ENCODE measurements at places on chromosomes 1 and 21.

GRCh38 chr1:199851439-199852140, 175.9 kb upstream of the NR5A2 start:
- no peak for DNase-seq

DNA sequence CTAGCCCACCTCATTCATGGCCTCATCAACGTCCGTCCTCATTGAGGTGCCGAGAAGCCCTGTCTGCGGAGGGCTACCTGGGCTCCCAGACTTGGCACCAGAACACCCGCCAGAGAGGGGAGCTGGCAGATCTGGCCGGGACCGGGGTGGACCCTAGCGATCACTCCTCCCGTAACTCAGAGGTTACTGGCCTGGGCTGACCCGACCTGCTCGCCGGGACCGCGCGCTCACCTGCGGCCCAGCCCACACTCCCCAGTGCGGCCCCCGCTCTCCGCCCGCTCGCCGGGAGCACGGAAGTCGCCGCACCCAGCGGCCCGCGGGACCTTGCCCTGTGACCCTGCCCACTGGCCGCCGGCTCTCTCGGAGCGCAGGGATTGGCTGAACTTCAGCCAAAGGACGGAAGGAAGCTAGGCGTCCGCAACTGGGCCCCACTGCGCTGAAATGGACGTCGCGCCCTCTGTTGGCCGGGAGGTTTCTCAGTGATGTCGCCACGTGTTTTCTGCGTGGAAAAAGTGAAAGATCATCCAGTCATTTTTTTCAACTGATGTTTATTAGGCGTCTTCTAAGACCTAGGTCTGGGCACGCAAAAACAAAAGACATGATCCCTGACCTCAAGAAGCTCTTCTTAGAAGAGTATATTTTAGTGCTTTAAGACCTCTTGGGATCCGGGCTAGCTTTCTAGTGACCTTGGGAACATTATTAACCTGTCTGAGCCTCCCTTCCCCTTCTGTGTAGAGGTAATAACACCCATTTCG, at the start of gene SMIM12:
Gene SMIM12, minus strand, starts transcription at position 304 of the 755 bp plus-strand sequence. CDS start 3,772 bp downstream, outside the sequence.
- DNase-seq: peak; percentile 79

DNA sequence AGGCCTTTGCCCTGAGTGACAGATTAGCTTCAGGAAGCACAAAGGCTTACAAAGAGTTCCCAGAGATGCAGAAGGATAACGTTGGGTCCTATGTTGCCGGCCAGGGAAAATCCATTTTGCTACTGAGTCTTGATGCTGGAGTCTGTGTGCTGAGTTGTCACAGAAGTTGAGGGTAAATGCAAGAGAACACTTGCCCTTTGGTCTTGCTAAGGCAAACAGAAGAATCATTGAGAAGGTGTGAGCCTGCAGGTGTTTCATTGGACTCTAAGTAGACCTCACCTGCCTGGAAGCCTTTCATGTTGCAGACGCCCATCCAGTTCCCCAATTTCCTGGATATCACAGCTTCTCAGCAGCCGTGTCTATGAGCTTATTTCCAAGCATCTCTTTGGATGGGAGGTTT, 105.2 kb downstream of the PCP4 start:
- DNase-seq: no peak

GRCh38 chr1:198798923-198799386, 160.1 kb downstream of the PTPRC start:
- DNase-seq: no peak

DNA sequence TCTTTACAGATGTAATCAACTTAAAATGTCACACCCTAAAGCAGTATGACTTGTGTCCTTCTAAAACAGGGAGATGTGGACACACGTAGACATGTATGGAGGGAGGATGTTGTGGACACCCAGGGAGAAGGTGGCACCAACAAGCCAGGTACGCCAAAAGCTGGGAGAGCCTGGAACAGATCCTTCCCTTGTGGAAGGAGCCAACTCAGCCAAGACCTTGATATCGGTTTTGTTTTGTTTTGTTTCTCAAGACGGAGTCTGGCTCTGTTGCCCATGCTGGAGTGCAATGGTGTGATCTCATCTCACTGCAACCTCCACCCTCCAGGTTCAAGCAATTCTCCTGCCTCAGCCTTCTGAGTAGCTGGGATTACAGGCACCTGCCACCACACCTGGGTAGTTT, 45.6 kb downstream of the CHAF1B start:
- no peak for DNase-seq

DNA sequence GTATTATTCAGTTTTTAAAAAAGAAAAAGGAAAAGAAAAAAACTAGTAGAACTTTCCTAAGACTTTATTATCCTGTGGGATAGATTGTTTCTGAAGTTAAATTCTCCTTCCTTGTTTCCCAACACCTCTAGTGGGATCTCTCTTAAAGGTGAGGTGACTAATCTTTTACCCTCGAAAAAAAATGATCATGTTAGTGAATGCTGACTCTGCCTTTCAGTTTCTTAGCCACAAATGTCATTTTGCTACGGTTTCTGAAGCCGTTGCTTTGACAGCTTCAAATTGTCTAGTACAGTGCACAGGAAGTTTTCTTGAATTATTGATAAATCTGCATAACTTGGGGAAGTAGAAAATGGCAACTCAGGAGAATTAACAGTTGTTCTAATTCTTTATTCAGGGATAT, 13.0 kb upstream of the NEK7 start:
- DNase-seq: no peak

DNA sequence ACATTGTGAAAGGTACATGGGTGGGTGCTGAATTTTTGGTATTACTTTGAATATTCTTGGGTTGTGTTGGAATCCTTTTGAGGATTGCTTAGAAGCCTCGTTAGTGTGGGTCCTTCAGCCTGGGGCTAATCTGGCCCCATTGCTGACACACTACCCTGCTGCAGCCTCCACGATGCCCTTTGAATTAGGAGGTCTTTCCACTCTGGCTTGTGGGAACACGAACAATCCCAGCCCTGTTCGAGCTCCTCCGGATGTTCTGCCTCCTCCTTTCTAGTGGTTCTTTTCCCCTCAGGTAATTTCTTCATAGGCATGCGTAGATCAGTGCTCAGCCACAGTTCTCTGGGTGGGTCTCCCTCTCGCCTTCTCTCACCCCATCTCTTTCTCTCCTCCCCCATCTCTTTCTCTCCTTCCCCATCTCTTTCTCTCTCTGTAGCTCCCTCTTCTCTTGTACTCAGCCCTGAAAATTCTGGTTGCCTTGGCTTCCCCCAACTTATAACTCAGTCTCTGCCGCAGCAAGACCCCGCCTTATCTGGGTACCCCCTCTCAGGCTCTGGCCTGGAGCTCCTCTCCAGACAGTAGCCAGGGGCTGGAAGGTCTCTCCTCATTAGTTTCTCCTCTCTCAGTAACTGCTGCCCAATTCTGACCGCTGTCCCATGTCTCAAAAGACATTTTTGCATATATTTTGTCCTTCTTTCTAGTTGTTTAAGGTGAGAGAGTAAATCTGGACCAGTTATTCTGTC, 46.0 kb upstream of the SLC19A1 start:
- no peak for DNase-seq

GRCh38 chr1:95233737-95234500, at the start of gene RWDD3:
TSS of gene RWDD3 (plus strand) at chr1:95234210. CDS start at chr1:95234231, 21 bp downstream.
- DNase-seq: peak; percentile 75

DNA sequence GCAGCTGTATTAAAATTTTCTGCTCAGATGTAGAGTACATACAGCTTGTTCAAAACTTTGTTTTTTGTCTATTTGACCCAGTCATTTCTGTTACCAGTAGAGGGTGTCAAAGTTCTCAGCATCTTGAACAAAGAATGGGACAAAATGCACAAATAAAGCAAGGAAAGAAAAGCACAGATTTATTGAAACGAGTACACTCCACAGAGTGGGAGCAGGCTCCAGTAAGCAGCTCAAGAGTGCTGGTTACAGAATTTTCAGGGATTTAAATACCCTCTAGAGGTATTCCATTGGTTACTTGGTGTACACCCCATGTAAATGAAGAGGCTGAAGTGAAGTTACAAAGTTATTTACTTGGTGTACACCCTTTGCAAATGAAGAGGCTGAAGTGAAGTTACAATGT, 8.9 kb upstream of the PRMT6 start:
- DNase-seq: no peak
